ENCODE measurements at places on chromosomes 3 and 15.

- DNase-seq, result no peak
Observed at GRCh38 chr3:162269636-162270458, 773.2 kb downstream of the OTOL1 start.

DNA sequence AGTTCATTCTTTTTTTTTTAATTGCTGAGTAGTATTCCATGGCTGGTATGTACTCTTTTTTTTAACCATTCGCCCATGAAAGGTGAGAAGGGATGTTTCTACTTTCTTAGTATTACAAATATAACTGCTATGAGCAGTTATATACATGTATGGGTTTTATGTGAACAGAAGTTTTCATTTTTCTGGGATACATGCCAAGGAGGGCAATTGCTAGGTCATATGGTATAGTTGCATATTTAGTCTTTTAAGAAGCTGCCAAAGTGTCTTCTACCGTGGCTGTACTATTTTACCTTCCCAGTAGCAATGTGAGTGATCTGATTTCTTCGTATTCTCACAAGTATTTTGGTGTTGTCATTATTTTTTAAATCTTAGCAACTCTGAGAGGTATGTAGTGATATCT is 11.2 kb upstream of the KLHL40 start:
- no peak for DNase-seq

GRCh38 chr3:8575364-8576104 is 69.1 kb downstream of the SSUH2 start:
- DNase-seq, result no peak

DNA sequence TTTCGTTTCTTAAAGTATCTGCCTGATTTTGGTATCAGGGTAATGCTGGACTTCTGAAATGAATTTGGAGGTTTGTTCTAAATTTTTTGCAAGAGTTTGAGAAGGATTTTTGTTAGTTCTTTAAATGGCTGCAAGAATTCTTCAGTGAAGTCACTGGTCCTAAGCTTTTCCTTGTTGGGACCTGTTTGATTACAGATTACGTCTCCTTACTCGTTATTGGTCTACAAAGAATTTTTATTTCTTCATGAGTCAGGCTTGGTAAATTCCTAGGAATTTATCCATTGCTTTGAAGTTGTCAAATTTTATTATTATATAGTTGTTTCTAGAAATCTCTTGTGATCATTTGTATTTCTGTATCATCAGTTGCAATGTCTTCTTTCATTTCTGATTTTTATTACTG is 196.0 kb downstream of the DPH6 start:
- no peak for DNase-seq

- DNase-seq, result no peak
Observed at GRCh38 chr15:67605871-67606270, 63.4 kb downstream of the MAP2K5 start.

GRCh38 chr3:24161841-24162240 is 216.8 kb downstream of the NR1D2 start:
- no peak for DNase-seq

- no peak for DNase-seq
Observed at GRCh38 chr3:101219842-101220560, 100.4 kb downstream of the IMPG2 start.

- DNase-seq, result no peak
Observed at GRCh38 chr3:195543500-195544229, 540 bp upstream of the PPP1R2 start.

DNA sequence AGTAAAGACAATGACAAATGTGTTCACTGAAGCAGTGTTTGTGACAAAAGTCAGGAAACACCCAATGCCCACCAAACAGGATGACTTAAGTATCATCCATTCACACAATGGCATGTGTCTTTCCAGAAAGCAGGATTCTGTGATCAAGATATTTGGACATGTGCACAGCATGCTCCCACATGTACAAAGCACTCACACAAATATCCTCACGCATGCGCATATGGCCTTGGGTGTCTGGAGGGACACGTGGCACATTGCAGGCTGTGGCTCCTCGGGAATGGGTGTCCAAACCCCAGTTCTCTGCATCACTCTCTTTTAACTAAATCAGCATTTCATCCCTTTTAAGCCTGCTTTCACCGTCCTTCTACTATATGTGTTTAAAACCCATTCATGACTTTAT is 130.5 kb downstream of the KLF13 start:
- DNase-seq, result peak; percentile 49

- no peak for DNase-seq
Observed at GRCh38 chr3:129475863-129476262, 35.8 kb downstream of the IFT122 start.

DNA sequence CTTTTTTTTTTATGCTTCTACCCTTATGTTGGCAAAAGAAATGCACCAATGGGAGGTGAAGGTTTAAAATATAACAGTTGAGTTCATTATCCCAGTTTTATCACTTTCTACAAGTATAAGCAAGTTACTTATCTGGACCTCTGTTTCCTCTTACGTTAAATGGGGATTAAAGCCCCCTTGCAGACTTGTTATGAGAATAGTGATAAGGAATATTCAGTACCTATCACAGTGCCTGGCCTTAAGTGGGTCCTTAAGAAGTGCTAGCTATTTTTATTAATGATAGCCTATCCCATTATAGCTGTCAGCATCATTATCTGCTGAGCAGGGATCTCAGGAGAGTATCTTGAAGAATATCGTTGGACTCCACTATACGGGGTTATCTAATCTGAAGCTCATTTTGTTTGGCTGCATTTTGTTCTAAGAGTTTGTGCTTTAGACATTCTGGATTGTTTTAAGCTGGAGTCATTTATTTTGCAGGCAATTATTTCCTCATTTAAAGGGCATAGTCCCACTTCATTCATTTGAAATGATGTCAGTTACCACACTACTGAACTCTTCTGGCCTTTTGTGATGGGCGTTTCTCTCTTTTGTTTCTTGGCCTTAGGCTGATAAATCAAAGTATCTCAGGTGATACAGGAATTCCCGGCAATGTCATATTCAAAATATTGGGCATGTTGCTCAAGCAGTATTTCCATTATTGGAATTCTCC is 28.8 kb downstream of the RAB8B start:
- DNase-seq, result no peak

DNA sequence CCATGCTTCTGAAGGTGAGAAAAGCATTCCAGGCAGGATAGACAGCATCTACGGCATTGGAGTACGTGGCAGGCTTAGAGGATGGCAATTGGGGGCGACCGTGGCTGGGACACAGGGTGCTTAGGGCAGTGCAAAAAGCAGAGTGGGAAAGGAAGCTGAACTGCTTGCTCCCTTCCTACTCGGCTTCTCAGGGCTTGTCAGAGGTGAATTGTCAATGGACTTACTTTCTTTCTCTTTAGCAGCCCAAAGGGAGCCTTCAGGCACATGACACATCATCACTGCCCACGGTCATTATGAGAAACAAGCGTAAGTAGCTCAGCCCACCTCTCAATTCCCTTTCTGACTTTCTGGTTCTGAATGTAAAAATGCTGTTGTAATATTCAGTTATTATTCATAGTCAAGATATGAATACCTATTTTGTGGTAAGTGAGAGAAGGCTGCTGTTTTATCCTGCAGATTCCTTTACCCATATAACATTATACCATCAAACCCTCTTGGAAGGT is 84.3 kb downstream of the KLHL25 start:
- DNase-seq, result no peak

- no peak for DNase-seq
Observed at GRCh38 chr3:178082326-178082906, 453.8 kb upstream of the KCNMB2 start.

- no peak for DNase-seq
Observed at GRCh38 chr3:100780071-100780622, 70.9 kb downstream of the TFG start.

- no peak for DNase-seq
Observed at GRCh38 chr15:38534691-38535090, 29.9 kb downstream of the RASGRP1 start.

- DNase-seq, result peak; percentile 22
Observed at GRCh38 chr3:46462111-46462510, 2.6 kb downstream of the LTF start.

GRCh38 chr15:33453761-33454160 is 143.0 kb downstream of the RYR3 start:
- DNase-seq, result no peak

GRCh38 chr15:84811151-84811550 is 6.0 kb upstream of the ALPK3 start:
- no peak for DNase-seq

DNA sequence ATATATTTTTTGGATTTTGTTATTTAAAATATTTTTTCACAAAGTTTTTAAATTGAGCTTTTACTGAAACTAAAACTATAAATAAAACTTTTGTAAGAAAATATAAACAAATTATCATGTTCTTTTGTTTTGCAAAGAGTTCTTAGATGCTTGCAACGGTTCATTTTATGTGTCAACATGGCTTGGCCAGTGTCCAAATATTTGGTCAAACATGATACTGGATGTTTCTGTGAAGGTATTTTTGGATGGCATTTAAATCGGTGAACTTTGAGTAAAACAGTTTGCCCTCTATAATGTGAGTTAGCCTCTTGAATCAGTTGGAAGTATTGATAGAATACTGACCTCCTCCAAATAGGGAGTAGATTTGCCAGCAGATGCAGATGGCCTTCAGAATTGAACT is 612.6 kb upstream of the NECTIN3 start:
- no peak for DNase-seq

DNA sequence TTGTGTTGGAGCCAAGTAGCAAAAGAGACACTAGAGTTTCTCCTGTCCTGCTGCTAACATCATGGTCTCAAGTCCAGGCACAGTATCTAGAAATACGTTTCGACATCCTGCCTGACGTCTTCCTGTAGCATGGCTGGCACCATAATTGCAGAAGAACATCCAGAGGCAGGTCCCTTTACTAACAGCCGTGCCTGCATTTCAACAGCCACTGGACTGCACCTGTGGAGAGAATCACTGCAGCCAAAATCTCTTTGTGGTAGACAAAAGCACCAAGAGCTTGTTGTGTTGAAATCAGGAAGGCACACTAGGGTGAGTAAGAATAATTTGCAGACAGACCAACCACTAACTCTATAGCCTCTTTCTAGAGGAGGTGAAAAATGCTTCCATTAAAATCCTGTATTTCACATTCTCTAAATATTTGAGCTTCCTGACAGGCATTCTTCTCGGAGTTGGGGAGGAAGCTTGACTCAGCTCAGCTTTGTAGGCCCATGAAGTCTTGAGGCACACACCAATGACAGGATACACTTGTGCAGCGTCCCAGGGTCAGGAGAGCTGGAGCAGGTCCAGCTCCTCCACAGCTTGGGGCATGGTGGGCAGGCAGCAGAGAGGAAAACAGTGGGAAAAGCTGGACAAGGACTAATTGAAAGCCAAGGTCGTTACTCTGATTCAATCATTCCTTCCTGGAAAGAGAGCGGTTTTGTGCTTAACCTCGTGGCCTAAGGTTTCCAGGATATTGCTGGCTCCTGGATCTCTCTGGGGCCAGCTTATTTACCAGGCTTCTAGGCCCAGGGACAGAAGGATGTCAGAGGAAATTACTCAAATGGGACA is 244.9 kb downstream of the FAM43A start:
- DNase-seq, result no peak

GRCh38 chr15:69424001-69424400 is 9.9 kb downstream of the KIF23 start:
- DNase-seq, result no peak

- DNase-seq, result peak; percentile 86
Observed at GRCh38 chr3:52529376-52530333, 4.0 kb downstream of the NT5DC2 start.

DNA sequence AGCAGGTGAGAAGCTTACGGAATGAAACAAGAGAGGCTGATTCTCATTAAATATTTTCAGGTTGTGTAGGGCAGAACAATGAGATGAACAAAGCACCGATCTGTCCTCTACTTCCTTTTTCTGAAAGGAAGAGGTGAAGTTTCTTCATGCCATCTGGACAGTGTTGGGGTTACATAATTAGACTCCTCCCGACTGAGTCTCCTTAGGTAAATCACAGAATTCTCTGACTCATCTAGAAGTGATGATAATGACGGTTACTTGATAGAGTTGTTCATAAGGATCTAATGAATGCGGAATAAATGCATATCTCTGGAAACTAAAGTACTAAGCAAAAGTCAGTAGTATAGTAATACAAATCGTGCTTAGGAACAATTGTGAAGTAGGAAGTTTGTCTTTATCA is 21.2 kb downstream of the CRTC3 start:
- DNase-seq, result no peak

GRCh38 chr15:90436952-90437351 is 48.9 kb downstream of the IQGAP1 start:
- no peak for DNase-seq

DNA sequence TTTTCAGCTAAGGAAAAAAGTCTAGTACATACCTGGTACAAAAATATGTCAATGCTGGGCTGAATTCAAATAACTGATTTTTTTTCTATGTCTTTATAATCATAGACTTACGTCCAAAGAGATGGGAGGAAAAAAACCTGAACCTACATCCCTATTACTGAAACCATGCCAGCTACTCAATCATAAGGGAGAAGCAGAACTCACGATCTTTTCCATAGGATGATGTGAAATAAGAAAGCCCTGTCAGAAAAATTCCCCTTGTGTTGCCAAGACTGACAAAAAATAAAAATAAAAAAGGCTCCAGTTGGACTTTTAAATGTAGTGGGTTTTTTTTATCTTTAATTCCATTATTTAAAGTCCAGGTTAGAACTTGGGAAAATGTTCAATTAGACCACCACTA is 3.3 kb downstream of the MSL2 start:
- DNase-seq, result no peak

DNA sequence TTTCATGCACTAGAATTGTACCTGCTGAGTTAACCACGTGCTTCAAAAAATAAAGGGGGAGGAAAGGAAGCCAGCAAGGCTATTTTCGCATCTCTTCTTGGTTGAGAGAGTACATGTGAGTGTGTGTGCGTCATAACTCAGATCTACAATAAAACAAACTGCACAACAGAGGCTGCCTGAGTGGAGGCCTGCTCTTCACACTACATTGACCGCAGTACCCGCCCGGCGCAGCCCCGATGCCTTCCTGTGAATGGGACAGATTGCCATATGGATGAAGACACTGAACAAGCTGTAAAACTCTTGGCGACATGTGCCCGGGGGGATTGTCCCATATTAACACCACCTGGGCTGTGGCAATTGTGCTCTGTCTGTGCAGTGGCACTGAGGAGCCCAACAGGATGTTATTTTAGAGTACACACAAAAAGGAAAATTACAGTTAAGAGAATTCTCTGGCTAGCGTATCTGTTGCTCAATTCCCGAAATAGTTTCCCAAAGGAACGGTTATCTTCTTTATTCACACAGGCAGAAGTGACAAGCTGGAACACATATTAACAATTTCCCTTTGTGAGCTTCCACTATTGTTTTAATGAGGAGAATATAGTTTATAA is 551.5 kb downstream of the FOXP1 start:
- DNase-seq, result no peak

DNA sequence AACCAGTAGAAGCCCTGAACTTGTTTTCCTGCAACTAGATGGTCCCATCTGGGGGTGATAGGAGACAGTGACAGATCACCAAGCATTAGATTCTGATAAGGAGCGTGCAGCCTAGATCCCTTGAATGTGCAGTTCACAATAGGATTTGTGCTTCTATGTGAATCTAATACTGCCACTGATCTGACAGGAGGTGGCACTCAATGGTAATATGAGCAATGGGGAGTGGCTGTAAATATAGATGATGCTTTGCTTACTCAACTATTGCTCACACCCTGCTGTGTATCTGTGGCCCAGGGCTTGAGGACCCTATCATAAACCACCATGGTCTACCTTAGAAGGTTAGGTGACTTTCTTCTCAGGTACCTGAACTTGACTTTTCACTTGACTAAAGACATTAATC is 417.1 kb upstream of the ARHGEF26 start:
- DNase-seq, result no peak

GRCh38 chr15:31159837-31160236 is 58.3 kb upstream of the TRPM1 start:
- no peak for DNase-seq

GRCh38 chr15:92116330-92116729 is 262.8 kb downstream of the SLCO3A1 start:
- DNase-seq, result no peak
